ENCODE measurements at places on chromosomes 4 and X. TPM values are rescaled to one million over a fixed set of nuclear protein-coding genes. Genes with fewer than 3 reads are reported as not detected.

TGIF2LX gene
- total RNA-seq, result not detected

RAB39B gene
- 0.27 TPM for total RNA-seq

CLGN gene
- 7.9 TPM for total RNA-seq

NRK gene
- total RNA-seq, result 0.10 TPM

DAPP1 gene
- 1.7 TPM for total RNA-seq

GNRHR gene
- total RNA-seq, result not detected

NAA11 gene
- total RNA-seq, result not detected

CSAG3 gene
- not detected for total RNA-seq

PNCK gene
- 4.6 TPM for total RNA-seq

XG gene
- total RNA-seq, result not detected

HDX gene
- 2.3 TPM for total RNA-seq

ARMCX6 gene
- 16.2 TPM for total RNA-seq

NALF2 gene
- total RNA-seq, result 0.98 TPM

VCX gene
- total RNA-seq, result not detected

MAGEA3 gene
- not detected for total RNA-seq

CHIC2 gene
- total RNA-seq, result 27.5 TPM

HEPH gene
- 187 TPM for total RNA-seq

TIGD2 gene
- total RNA-seq, result 4.8 TPM

NXF2B gene
- total RNA-seq, result not detected

GPR34 gene
- 2.0 TPM for total RNA-seq

DNA sequence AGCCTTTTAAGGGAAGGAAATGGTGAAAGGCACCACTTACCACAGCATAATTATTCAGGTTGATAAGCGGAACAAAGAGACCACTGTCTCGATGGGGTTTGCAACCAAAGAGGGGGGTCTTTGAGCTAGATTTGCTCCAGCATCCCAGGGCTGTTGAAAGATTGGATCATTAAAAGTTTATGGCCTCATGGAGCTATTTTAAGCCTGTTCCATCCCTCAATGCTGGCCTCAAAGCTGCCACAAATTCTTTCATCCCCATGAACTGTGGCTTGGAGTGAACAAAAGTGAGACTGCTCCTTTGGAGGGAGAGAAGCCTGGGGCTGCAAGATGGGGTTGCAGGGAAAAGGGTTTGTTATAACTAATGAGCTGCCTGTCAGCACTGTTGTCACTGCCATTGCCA is 209.8 kb downstream of the RTL9 start:
- DNase-seq, result no peak

GRCh38 chrX:131239057-131239456 is 50.0 kb downstream of the IGSF1 start:
- DNase-seq, result no peak

DNA sequence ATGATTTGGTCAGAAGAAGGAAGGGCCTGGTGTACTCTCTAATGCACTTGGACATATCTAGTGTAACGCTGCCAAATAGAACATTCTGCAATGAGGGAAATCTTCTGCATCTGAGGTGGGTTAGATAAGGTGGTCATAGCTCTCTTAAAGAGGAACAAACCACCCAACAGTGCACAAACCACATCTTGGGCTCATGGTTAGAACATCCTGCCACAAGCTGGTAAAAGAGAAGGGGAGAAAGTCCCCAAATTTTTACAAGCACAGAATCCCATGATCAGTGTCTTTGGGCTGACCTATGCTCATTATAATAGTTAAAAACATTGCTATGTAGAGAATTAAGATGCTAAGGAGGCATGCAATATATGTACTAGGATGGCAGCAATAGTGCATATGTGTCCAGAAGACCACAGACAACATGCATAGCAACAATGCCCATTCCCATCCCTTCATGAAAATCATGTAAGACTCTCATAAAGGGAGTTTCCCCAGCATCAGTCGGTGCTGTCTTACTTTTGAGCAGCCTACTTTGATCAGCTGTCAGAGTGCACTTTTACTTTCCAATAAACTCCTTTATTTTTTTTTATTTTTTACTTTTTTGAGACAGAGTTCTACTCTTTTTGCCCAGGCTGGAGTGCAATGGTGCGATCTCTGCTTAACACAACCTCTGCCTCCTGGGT is 99.7 kb upstream of the SLC7A11 start:
- no peak for DNase-seq

DNA sequence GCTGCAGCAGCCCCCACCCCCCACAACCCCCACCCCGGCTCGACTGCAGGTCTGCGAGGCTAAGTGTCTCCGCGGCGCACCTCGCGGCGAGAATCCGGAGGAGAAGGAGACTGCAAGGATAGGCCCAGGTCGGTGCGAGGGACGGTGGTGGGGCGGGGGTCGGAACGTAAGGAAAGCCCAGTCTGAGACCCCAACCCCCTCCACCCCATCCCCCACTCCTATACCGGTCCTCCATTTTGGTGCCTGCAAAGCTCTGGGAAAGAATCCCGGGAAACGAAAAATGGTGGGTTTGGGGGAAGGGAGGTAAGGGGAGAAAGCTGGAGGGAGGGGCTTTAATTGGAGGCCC is 614 bp downstream of the BEX3 start:
- peak; percentile 10 for DNase-seq

- no peak for DNase-seq
Measured at GRCh38 chr4:123747016-123747415, 350.4 kb downstream of the SPRY1 start.

DNA sequence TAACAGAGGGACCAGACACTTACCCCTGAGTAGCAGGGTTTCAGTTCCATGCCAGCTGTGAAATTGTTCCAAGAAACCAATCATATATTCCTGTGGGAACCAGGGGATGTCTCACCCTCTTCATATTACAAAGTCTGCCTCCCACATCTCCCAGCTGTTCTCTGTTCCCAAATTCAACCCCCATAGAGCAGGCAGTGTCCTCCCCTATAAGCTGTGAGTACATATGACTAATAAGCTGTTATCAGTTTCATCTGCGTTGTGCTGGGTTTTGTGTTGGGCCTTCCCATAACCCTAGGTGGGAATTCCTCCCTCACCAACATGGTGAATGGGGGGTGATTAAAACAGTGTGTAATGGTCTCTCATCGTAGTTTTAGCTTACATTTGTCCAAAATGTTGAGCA is 41.0 kb downstream of the CEP44 start:
- DNase-seq, result no peak

- no peak for DNase-seq
Measured at GRCh38 chrX:20350596-20350995, 83.9 kb upstream of the RPS6KA3 start.

GRCh38 chr4:1401409-1402020 is 4.7 kb downstream of the NKX1-1 start:
- DNase-seq, result no peak

- no peak for DNase-seq
Measured at GRCh38 chr4:74292111-74292870, 16.0 kb upstream of the EPGN start.

DNA sequence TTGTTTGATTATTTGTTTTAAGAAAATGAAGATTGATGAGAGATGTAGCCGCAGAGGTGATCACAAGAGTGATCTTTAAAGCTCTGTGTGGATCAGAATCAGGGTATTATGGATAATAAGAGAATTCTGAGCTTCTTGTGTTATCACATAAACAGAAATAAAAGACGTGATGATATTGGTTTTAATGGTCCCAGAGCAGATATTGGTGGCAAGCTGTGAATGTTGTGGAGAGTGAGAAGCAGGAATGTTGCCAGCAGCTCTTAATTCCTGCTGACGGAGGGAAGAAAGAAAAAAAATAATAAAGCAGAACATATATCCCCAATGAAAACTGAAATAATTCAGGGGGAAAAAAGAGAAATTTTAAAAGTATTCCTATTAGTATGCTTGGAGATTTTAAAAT is 1015.9 kb downstream of the PCDH18 start:
- no peak for DNase-seq

- no peak for DNase-seq
Measured at GRCh38 chr4:158371158-158371557, 150.5 kb upstream of the RXFP1 start.

DNA sequence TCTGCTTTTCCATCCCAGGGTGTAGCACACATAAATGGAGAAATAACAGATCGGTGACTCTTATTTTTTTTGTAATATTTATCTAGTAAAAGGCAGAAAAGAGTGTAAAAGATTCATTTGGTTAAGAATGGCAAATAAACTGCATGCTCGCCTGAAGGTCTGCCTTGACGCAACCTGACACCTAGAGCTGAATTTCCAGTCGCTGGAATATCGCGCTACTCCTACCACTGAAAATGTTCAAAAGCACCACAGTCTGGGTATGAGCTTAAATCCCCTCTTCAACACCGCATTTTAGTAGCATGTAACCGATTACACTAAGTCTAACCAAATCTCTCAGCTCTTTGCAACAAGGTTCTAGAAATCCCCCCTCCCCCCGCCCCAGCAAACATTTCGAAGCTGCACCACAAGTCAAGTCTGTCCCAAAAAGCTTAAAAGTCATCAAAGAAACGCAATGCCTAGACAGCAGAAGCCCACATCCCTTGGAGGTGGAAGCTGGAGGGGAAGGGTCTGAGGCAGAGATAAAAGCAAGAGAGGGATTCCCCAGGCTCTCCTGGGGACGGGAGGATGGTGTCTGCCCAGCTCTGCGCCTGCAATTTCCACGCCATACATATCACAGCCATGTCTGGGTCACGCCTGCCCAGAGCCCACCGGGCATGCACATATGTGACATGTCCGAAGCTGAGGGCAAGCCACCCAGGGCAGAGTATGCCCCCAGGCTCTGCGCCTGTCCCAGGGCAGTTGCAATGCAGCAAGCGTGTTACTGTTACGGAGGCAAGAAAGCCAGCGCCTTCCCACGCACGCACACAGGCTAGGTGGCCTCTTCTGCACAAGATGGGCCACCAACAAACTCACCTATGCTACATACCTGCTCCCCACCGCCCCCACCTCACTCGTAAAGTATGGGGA is 1.4 kb downstream of the FGF13 start:
- DNase-seq, result peak; percentile 6

DNA sequence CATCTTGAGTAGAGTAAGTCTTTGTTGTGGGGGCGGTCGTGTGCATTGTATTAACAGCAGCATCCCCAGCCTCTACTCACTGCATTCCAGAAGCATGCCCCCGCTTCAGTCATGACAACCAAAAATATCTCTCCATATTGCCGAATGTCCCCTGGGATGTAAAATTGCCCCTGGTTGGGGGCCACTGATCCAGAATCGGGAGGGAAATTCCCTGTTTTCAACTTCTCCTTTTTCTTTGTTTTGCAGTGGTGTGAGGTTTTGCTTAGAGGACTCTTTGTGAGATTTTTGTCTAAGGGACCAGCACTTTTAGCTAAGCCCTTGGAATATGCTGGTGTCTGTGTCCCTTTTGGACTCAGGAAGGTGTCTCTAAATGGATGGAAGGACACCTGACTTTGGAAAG is 3.0 kb upstream of the IL13RA1 start:
- DNase-seq, result no peak

GRCh38 chrX:147894366-147894963 is 17.3 kb upstream of the FMR1 start:
- DNase-seq, result no peak

- DNase-seq, result no peak
Measured at GRCh38 chr4:102256321-102256720, 89.0 kb downstream of the SLC39A8 start.

DNA sequence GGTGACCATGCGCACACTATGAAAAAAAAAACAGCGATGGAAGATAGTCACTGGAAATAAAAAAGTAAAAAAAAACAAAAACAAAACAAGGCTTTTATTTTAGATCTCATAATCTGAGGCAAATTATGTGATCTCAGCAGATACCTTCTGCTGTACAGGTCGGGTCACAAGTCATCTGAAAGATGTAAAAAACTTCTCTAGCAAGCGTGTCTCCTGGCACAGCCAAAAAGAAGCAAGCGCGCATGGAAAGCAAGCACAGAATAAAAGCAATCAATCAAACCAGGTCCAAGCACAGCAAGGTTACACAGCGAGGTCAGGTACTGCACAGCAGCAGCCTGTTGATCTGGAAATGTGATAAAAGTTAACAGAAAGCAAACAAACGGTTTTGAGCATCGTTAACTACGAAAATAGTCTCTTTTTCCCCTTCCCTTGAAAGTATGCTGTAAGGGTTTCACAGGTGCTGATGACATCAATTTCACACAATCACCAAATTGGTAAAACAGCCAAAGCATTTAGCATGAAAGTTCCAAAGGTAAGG is 79.3 kb upstream of the MTNR1A start:
- DNase-seq, result no peak

GRCh38 chr4:52999626-53000025 is 137.5 kb downstream of the RASL11B start:
- no peak for DNase-seq

- no peak for DNase-seq
Measured at GRCh38 chr4:89836031-89836745, 773 bp downstream of the SNCA start.

GRCh38 chrX:132115792-132116191 is 12.0 kb downstream of the FRMD7 start:
- no peak for DNase-seq

- DNase-seq, result no peak
Measured at GRCh38 chrX:103756736-103757135, 19.9 kb upstream of the PLP1 start.

- no peak for DNase-seq
Measured at GRCh38 chrX:20364238-20364637, 97.5 kb upstream of the RPS6KA3 start.

- DNase-seq, result no peak
Measured at GRCh38 chr4:113497154-113497884, 264.2 kb downstream of the CAMK2D start.

DNA sequence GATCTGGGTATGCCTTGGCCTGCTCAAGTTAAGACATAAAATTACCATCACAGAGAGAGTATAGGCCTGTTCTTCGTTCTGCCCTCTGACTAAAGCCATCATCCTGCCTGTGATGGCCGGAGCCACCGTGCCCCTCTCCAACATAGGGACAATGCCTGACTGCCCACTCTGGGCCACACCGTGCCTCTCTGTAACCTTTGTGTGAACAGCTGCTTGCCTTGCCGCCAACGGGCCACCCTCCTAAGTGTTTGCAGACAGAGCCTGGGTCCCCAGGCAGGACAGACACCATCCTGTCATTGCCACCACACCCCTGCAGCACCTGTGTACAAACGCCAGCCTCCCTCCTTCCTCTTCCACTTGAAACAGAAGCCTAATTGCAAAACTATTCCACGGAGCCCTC is 298.7 kb upstream of the TENM3 start:
- DNase-seq, result no peak

GRCh38 chrX:69506617-69507499 is 2.7 kb downstream of the NALF2 start:
- no peak for DNase-seq

DNA sequence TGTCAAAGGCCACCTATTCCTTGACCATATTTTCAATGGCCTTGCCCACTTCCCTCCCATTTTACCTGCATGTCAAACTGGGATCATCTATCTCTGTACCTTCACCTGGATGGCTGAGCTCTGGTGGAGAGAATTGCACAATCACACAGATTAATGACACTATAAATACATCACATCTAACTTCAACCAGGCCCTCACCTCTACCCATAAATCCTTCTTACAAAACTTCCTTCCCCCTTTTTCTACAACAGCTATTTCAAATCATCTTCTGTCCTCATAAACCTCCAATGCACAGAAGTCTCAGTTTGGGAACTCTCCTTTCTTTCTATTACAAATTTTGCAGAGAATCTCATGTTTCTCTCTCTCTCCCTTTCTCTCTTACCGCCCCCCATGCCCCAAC is 9.2 kb downstream of the PALLD start:
- no peak for DNase-seq
